ENCODE measurements at places on chromosomes 7 and 10. TPM values are rescaled to one million over a fixed set of nuclear protein-coding genes. Genes with fewer than 3 reads are reported as not detected.

Gene NEURL1
- total RNA-seq, result 0.78 TPM

Gene OR2A1
- not detected for total RNA-seq

Gene CCDC3
- total RNA-seq, result 1.4 TPM

Gene ACHE
- total RNA-seq, result 2.6 TPM

Gene LMOD2
- total RNA-seq, result not detected

Gene ACTR3C
- total RNA-seq, result 0.02 TPM

Gene PRKCQ
- total RNA-seq, result 4.5 TPM

Gene AOAH
- total RNA-seq, result 0.11 TPM

Data from A549 treated with dexamethasone at 1 μM for 4 hours (cell line).